ENCODE measurements at places on chromosomes 7 and 10.

GRCh38 chr7:151679071-151679708 is 159.5 kb upstream of the RHEB start:
- DNase-seq, result no peak

GRCh38 chr7:55177068-55177530 is 158.3 kb downstream of the EGFR start:
- DNase-seq, result no peak

DNA sequence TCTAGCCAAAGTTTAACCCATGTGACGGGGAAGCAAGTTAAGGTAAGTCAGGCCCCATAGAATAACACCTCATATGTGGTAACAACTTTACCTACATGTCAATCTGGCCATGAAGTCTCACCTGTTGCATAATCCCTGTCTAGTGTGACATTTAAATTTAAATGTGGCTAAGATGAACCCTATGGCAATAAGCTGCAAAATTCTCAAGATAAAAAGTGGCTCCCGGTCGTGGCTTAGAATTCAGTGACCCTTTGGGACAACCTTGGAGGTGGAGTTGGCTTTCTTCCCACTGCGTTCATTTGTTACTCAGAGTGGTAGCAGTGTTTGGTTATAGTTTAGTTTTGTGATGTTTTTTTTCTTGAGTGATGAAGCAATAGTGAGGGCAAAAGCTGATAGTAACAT is 90.6 kb downstream of the ARID5B start:
- DNase-seq, result no peak

GRCh38 chr10:26064106-26064505 is 130.1 kb downstream of the MYO3A start:
- no peak for DNase-seq

GRCh38 chr10:3735175-3735574 is 49.8 kb downstream of the KLF6 start:
- DNase-seq, result no peak

DNA sequence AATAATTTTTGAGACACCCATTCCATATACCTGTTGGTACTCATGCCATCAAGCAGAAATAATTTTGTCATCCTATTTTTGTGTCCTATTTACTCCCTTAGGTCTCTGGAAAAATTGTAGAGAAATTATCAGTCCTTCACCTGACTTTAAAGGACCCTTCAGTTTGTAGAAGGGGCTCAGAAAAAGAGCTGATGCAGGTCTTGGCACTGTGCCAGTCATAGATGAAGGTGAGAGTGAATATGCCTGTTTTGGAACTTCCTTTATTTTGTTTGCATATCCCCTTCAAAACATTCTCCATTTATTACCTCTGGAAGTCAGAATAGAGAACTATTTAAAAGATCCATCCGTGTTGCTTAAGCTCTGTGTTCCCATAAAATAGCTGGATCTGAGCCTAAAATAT is 321.0 kb upstream of the TPK1 start:
- no peak for DNase-seq

DNA sequence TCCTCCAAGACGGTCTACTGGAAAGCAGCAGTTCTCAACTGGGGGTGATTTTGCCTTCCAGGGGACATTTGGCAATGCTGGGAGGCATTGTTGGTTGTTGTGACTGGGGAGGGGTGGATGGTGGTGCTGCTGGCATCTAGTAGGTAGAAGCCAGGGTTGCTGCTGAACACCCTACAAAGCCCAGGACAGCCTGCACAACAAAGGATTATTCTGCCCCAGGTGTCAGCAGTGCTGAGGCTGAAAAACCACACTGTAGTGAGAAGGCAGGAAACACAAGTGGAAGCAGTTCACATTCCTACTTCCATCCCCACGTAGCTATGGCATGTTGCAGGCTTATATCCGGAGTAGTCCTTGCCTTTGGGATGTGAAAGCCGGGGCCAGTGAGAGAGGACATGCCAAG is 86.9 kb downstream of the AOAH start:
- DNase-seq, result no peak

DNA sequence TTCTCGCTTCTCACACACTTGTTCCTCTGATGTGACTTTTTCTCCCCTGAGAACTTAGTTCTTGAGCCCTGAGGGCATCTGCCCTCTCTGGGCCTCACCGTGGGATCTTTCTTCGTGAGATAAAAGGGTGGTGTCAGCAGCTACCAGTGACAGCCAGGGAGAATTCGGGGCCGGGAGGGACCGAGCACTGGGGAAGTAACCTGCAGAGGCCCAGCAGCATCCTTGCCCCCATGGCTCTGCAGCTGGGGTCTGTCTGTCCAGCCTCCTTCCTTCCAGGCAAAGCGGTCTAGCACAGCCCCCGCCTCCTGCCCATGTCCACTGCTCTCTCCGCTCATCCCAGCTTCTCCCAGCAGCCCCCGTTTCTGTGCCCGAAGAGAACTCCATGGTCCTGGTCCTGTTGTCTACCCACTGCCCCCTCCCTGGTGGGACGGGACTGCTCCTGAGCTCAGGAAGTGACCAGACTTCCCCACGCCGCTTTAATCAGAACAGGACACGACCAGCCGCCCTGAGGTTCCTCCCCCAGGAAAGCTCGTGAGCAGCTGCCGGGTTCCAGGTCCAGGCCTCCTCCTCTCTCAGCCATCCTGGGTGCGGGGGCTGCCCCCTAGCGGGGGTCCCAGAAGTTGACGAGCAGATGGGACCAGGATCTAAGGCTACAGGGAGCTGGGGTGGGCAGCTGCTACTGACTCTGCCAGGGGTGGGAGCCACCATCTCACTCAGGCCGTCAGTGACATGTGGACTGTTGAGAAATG is 187.5 kb downstream of the WDR37 start:
- DNase-seq, result no peak

DNA sequence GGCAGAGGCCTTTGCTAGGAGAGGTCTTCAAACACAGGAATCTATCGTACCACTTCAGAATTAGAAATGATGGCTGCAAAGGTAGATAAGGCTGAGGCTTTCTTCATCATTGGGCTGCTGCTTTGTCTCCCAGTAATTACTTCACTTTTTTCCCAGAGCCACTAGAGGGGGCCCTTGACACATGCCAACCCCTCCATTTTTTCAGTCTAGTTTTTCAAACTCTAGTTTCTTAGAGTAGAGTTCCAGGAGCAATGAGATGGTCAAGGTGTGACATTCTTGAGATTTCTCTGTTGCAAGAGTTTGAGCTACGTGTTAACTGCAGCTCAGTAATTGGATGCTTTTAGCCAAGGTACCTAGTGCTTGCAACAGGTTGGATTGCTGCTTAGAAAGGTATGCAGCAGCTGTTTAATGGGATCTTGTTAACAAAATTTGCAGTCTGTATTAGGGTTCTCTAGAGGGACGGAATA is 33.8 kb upstream of the RBM20 start:
- no peak for DNase-seq

GRCh38 chr10:83724471-83725241 is 414.7 kb upstream of the GHITM start:
- no peak for DNase-seq

DNA sequence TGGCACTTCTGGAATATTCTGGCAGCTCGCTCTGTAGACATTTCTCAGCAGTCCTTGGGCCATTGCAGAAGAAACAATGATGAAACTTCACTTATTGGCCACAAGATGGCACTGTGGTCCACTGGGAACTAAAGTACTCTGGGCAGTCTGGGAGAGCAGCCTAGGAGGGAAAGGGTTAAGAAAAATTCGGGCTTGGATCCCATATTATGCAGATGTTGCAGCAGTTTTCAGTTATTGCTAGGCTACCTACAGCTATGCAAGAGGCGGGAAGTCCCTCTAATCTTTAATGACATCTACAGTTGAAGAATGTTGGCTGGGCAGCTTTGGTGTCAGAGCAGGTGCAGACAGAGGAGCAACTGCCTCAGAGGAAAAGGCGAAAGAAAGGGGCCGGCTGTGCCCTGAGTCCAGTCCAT is 201.7 kb upstream of the PRSS58 start:
- DNase-seq, result no peak

- no peak for DNase-seq
Measured at GRCh38 chr7:92297736-92298135, 52.0 kb downstream of the ANKIB1 start.

GRCh38 chr10:119772334-119772733 is 46.5 kb downstream of the INPP5F start:
- DNase-seq, result no peak

GRCh38 chr10:59718257-59718656 is 8.6 kb upstream of the SLC16A9 start:
- DNase-seq, result no peak

- DNase-seq, result no peak
Measured at GRCh38 chr7:91088691-91089090, 175.5 kb upstream of the FZD1 start.

- no peak for DNase-seq
Measured at GRCh38 chr10:30999070-30999712, 32.5 kb downstream of the ZNF438 start.

All from stimulated activated CD4-positive, alpha-beta T cell treated with anti-CD3 and anti-CD28 coated beads, Interleukin-15, amount 100 ng/mL, for 1 hour (primary cell).